ENCODE measurements at places on chromosomes 1 and 21.

GRCh38 chr1:67005068-67005467 lies 48.9 kb downstream of the SLC35D1 start:
- no peak for DNase-seq

- no peak for DNase-seq
Measured at GRCh38 chr1:214193691-214194090, 87.3 kb upstream of the SMYD2 start.

- peak; percentile 18 for DNase-seq
Measured at GRCh38 chr1:121483961-121484424, 299.2 kb downstream of the SRGAP2C start.

DNA sequence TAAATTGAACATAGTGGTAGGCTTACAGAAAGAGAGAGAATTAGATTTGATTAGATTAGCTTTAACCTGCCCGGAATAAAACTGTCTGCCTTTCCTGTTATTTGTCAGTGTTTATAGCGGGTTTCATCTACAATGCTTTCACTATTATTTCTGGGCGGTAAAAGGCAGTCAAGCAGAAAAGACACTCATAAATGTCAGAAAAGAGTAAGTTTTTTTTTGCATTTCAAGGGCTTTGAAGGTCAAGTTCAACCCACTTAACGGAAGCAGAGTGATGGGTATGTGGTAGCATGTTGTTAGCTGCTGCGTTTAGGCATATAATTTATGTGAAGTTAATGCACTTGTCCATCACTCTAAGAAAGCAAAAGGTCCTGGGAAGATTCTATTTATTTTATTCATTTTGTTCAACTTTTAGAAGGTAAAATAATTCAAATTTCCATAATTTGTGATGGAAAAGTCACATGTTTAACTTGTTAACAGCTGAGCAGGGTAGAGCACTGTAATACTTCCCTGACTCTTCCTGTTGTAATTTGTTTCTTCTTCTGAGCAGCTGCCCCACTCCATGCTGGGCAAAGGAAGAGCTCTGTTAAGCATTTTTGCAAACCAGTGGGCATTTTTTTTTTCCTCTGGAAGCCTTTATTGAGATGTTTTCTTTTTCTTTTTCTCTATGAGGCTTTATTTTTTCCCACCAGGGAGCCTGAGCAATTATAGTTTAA lies 220.1 kb downstream of the ST6GALNAC3 start:
- DNase-seq: no peak

DNA sequence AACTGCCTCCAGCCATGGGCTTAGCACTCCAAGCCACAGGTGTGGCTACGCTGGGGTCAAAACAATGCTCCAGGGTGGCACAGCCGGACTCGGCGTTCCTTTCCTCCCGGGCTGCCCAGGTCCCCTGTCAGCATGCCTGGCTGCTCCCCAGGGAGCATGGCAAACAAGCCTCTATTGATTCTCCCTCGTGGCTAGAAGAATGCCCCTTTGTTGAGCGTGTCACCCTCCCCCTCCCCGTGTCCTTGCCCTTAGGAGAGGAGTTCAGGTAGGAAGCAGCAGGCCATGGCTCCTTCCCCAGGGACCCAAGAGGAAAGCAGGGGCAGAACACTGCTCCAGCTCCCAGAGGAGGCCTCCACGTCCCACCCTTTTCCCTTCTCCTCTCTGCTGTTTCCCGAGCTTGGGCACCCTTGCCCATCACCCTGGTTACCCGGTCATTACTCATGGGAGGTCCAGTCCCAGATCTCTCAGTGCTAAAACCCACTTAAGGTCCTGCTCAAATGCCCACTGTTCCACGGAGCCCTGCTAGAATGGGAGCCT lies 57.4 kb upstream of the CITED4 start:
- no peak for DNase-seq

DNA sequence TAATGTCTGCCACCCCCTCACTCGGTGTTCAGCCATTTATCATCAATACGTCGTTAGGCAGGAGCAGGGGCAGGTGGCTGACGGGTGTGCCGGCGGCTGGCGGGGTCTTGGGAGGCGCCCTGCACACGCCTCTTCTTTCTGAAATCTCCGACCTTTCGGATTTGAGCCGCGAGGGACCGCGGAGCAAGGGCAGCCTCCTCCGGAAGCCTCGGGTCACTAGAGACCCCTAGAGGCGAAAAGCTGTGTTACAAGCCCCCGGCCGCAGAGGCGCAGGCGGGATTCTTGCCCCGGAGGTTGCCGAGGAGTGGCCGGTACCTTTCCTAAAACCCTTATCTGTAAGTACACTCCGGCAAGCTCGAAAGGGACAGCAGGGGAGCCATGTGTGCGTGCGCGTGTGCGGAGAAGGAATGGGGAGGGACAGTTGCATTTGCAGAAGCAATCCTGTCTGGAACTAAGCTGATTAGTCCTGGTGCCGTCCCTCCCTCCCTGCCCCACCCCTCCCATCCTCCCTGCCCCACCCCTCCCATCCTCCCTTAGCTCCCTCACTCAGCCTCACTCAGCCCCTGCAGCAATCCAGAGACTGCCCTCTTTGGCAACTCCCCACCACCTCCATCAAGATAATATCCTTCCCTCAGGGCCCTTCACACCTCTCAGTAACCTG lies 11.0 kb downstream of the BRINP2 start:
- peak; percentile 8 for DNase-seq

DNA sequence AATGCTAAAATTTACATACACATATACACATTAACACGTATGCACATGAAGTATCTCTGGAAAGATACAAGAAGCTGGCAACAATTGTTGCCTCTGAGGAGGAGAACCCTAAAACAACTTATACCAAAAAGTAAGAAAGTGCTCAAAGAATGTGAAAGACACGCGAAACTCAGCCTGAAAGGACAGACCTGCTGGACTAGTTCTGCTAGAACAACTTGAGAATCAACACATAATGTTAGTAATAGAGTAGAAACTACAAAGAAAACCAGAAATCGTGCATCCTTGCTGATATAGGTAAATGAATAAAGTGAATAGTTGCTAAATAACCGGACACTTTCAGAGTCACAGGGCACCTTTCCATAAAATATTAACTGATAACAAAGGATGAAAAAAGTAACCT lies 242.5 kb downstream of the RERE start:
- DNase-seq: no peak

DNA sequence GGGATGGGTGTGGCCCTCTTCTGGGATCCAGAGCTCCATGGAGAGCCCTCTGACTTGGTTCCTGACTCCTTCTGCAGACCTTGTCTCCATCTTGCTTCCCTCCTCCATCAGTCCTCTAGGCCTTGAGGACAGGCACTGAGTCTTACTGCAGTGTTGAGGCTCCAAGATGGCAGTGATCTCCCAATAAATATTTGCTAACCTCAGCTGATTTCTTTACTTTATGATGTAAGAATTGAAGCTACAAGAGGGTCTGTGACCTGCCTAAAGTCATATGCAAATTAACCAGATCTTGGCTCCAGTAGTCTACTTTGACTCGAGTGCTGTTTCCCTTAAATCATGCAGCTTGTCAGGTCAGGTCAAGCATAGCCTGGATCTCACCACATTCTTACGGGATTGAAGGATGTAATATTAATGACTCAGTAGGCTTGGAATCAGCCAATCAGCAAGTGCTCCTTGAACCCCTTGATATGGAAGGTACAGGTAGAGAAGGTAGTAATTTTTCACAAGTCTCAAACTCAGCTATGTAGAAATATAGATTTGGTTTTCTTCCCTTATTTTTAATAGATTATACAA lies 93.0 kb downstream of the CLIC6 start:
- DNase-seq: no peak

- no peak for DNase-seq
Measured at GRCh38 chr1:54284781-54285529, 85.0 kb downstream of the MRPL37 start.

DNA sequence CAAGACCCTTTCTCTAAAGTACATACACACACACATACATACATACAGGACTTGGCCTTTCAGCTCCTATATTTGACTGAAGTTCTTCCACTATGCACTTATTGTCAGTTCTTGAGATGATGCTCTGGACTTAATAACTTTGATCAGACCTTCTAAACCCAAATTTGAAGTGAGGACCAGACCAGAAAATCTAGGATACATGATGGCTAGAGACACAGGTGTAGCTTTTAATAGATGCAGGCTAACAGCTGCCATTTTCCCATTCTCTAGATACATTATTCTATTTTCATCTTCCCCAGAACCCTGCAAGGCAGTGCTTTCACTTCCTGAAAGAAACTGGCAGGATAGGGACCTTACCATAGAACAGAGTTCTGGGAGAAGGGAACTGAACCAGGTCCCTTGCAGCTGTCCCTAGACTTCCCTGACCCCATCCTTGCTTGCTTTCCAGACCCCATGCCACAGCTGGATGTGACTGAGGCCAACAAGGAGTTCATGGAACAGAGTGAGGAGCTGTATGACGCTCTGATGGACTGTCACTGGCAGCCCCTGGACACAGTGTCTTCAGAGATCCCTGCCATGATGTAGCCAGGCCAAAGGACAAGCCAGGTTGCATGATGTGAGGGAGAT lies 14.9 kb upstream of the RAB42 start:
- peak; percentile 4 for DNase-seq

DNA sequence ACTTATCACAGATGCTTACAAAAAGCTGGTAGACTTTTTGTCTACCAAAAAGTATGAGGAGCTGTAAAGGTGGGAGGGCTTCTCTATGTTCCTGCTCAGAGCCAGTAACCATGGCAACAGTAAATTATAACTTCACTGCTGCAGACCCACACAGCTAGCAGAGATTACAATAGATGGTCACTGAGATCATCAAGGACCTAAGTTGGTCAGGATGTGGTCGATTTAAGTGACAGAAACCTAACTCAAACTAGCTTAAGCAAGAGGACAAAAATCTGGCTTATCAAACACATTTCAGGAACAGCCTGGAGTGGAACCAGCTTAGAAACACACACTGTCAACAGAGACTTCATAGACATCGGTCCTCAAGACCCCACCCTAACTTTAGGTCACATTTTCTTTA lies 113.4 kb upstream of the ATP1A1 start:
- DNase-seq: no peak

DNA sequence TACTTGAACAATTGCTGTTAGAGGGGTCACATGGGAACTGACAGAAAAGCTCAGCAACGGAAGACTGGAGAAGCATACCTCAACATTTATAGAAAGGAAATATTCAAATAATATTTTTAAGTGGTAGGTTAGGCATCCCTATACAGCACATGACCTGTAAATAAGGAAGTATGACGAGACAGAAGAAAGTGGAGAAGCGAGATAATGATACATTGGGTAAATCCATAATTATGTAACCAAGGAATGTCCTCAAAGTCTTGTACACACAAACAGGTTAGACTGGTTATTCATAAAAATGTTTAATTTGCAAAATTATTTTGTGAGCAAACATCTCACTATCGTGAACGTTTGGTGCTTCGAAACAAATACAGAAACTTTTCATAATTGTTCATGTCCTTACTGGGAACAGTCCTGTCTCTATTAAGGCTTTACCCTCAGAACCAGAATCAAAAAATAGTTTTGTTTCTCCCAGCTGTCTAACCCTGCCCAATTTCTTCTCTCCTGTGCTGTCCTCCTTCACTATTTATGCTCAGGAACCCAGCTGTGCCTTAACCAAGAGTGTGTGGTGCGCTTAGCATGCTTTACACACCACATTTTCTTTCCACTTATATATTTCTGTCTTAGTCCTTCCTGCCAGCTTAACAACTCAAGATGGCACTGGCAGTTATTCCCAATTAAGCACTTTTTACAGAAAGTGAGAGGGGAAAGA lies 10.2 kb downstream of the KMO start:
- DNase-seq: peak; percentile 57

- no peak for DNase-seq
Measured at GRCh38 chr1:28883242-28883616, 31.1 kb upstream of the EPB41 start.

GRCh38 chr1:221246628-221247415 lies 367.6 kb downstream of the HLX start:
- DNase-seq: no peak

DNA sequence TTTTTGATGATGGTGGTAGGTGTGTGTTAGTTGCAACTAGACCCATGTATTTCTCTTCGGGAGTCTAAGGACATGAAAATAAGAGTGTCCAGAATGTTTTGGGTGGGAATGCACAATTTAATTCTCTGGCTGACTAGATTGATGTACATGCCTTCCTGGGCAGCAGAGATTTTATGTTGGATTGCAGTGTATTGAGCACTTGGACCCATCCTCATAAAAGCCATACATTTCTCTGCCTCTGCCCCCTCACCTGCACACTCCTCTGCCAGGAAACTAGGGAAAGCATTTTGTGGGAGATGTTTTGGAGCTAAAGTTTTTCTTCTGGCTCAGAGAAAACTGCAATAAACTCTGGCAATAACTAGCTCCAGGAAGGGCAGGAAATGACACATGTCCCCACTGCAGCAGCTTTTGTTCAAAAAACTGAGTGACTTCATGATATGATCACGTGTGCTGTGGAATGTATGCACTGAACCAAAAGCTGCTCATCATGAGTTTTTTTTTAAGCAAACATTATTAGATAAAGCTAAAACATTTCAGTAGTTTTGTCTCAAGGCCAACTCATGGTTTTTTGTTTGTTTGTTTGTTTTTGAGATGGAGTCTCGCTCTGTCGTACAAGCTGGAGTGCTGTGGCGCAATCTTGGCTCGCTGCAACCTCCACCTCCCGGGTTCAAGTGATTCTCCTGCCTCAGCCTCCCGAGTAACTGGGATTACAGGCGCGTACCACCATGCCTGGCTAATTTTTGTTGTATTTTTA lies 17.6 kb downstream of the RIT1 start:
- no peak for DNase-seq

GRCh38 chr1:246454655-246455054 lies 52.4 kb downstream of the SMYD3 start:
- no peak for DNase-seq

GRCh38 chr1:28981210-28981609 lies 66.8 kb downstream of the EPB41 start:
- no peak for DNase-seq

- peak; percentile 8 for DNase-seq
Measured at GRCh38 chr1:40450495-40451237, 390 bp downstream of the ZFP69B start.

GRCh38 chr1:172882791-172883386 lies 167.9 kb downstream of the TNFSF18 start:
- DNase-seq: no peak

DNA sequence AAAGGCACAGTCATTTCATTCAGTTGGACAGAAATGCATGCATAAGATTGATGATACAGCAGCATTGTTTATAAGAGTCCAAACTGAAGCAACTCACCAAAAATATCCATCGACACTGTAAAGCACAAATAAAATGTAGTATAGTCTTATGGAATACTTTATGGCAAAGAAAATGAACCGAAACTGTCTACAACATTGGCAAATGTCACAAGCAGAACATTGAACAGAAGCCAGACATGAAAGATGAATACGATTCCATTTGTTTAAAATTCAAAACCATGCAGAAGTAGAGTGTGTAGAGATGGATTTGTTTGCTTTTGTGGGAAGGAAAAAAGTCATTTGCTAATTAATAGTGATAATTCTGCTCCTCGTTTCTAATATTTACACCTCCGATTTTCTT lies 7.5 kb upstream of the LEFTY1 start:
- DNase-seq: no peak

- DNase-seq: no peak
Measured at GRCh38 chr1:27576806-27577227, 27.1 kb downstream of the AHDC1 start.

DNA sequence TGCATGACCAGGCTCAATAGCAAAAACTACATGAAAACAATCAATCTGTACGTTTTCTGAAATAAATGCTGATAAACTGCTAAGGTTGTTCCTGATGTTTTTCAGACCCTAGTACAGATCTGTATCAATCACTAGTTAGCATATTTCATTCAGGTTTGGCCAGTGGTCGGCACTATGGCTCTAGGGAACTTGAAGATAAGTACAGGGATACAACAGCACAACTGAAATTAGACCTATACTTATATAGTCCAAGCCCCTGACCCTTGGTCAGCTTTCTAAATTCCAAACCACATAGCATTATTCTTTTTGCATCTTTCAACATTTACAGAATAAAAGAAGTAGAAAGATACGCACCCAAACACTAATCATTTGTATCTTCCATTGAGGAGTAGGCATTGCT lies 142.7 kb downstream of the PLPPR4 start:
- no peak for DNase-seq

Measured in HL-60 (cell line).